ENCODE measurements at places on chromosomes 16 and 17. TPM values are rescaled to one million over a fixed set of nuclear protein-coding genes. Genes with fewer than 3 reads are reported as not detected.

- no peaks in the 10 kb centered on the region for H3K27me3 ChIP-seq
- H3K27ac ChIP-seq: no peak overlapping the region
- peaks cover 40% of the 10 kb centered on the region for H3K36me3 ChIP-seq
- DNase-seq: peak; percentile 76
These were observed 15.6 kb upstream of the PDK2 start for GRCh38 chr17:50079334-50080095.

DNA sequence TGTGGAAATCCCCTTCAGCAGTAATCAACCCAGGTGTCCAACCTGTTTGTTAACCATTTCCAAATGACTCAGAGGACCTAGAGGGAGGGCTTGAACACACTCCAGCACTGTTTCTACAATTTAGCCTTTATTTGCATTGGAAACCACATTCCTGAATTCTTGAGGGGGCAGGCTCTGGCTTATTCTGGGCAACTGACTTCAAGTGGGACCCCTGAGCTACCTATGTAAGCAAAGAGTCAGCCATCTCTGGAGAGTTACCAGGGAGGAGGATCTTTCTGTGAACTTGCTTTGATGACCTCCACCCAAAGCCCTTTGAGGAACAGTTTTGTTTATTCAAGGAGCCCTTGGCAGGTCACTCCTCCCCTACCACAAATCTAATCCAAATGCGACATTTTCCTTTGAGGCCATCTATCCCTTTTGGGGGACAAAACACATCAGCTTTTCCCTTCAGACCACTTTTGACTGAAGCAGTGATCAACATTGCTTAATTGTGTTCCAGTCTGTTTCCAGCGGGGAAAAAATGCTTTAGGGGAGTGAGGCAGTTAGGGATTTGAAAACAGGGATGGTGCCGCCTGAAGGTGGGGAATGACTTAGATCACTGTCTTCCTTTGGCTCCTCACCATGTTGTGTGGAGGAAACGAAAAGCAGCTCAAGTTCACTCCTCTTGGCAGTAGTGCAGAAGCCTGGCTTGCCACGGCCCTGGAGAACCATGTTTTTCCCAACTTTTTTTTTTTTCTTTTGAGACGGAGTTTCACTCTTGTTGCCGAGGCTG is 46.2 kb downstream of the TUBD1 start:
- no peaks in the 10 kb centered on the region for H3K27me3 ChIP-seq
- DNase-seq: no peak
- H3K36me3 ChIP-seq: no peaks in the 10 kb centered on the region
- H3K27ac ChIP-seq: peak overlapping the region; percentile 84
- H3K4me3 ChIP-seq: no peak overlapping the region

- H3K27ac ChIP-seq: no peak overlapping the region
- H3K27me3 ChIP-seq: no peaks in the 10 kb centered on the region
- DNase-seq: no peak
These were observed 499.4 kb upstream of the C16orf82 start for GRCh38 chr16:26567356-26567755.

GRCh38 chr16:17149904-17150483 is 320.8 kb downstream of the XYLT1 start:
- H3K36me3 ChIP-seq: no peaks in the 10 kb centered on the region
- no peaks in the 10 kb centered on the region for H3K4me1 ChIP-seq
- H3K27me3 ChIP-seq: no peaks in the 10 kb centered on the region
- DNase-seq: no peak
- H3K27ac ChIP-seq: no peak overlapping the region
- no peak overlapping the region for H3K4me3 ChIP-seq

Gene KRTAP9-4
- total RNA-seq: not detected

Data from upper lobe of left lung (tissue), 6 donors.